ENCODE measurements at places on chromosomes 1 and 21. TPM values are rescaled to one million over a fixed set of nuclear protein-coding genes. Genes with fewer than 3 reads are reported as not detected.

Gene CHRM3
- not detected for total RNA-seq

Gene EXO1
- total RNA-seq = 22.3 TPM

Gene SPATA17
- under 0.01 TPM for total RNA-seq

Gene TAS1R3
- total RNA-seq = under 0.01 TPM

Gene CXADR
- 26.6 TPM for total RNA-seq

Gene CYP4A22
- total RNA-seq = not detected

Gene RAD54L
- 8.4 TPM for total RNA-seq

Gene UTS2
- total RNA-seq = under 0.01 TPM

Gene P3H1
- 90.7 TPM for total RNA-seq

Gene OR2G6
- total RNA-seq = not detected

Gene FMN2
- total RNA-seq = not detected

Gene RPTN
- total RNA-seq = not detected

Gene CYP4Z1
- total RNA-seq = not detected

Gene LRRC38
- not detected for total RNA-seq

Gene RABIF
- 5.8 TPM for total RNA-seq

Gene TNNT2
- total RNA-seq = not detected

Gene ADAM30
- not detected for total RNA-seq

Gene AUNIP
- total RNA-seq = 5.5 TPM

Gene CD52
- not detected for total RNA-seq

Gene WDR64
- not detected for total RNA-seq

Gene DCDC2B
- total RNA-seq = not detected

Gene PPIAL4G
- not detected for total RNA-seq

Gene ADAMTS4
- total RNA-seq = 16.0 TPM

Gene REN
- not detected for total RNA-seq

Gene MYCL
- total RNA-seq = 2.3 TPM

Gene LRRC3
- 0.61 TPM for total RNA-seq

Gene LCK
- total RNA-seq = not detected

Gene SPATA21
- total RNA-seq = not detected

Gene GCSAML
- not detected for total RNA-seq

Gene KRTAP26-1
- total RNA-seq = not detected

Gene CDK18
- total RNA-seq = 0.46 TPM

Gene U2AF1
- 48.4 TPM for total RNA-seq

Gene NOS1AP
- total RNA-seq = 1.1 TPM

Gene MT1HL1
- not detected for total RNA-seq

Gene ACTN2
- total RNA-seq = 0.32 TPM
